ENCODE measurements at places on chromosomes 5 and 9.
A peak's percentile ranks its signal among the peaks of the same experiment; 100 is the strongest.

DNA sequence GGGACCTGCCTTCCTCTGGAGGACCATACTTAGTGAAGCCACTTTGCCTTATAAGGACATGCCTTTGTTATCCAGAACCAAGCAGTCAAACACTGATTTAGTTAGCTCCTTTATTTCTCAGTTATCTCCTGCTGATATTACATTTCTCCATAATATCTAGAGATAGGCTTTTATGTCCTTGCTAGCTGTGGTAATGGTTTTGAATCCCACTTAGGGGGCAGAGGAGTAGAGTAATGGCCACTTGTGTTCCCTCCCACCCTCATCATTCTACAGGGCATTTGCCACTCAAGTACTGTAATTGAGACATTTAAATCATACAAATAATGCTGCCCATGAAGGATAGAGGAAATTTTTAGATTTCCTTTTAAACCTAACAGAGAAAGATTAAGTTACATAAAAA is 80.9 kb downstream of the DOCK8 start:
- DNase-seq, result no peak

GRCh38 chr5:5306696-5307095 is 115.8 kb upstream of the ICE1 start:
- DNase-seq, result no peak

GRCh38 chr9:83477571-83477970 is 60.6 kb downstream of the FRMD3 start:
- DNase-seq, result no peak

GRCh38 chr5:11212706-11213105 is 451.7 kb upstream of the DAP start:
- DNase-seq, result no peak

- no peak for DNase-seq
Observed at GRCh38 chr5:119031011-119031886, 39.6 kb upstream of the DMXL1 start.

- DNase-seq, result no peak
Observed at GRCh38 chr5:115801152-115801551, 15.3 kb downstream of the CDO1 start.

GRCh38 chr9:23665051-23665450 is 161.0 kb downstream of the ELAVL2 start:
- DNase-seq, result no peak

GRCh38 chr5:143403593-143404415 is at the start of gene NR3C1:
Gene NR3C1 (minus strand): TSS chr5:143403686. CDS start chr5:143400839, 2,847 bp downstream.
- DNase-seq, result peak; percentile 67

DNA sequence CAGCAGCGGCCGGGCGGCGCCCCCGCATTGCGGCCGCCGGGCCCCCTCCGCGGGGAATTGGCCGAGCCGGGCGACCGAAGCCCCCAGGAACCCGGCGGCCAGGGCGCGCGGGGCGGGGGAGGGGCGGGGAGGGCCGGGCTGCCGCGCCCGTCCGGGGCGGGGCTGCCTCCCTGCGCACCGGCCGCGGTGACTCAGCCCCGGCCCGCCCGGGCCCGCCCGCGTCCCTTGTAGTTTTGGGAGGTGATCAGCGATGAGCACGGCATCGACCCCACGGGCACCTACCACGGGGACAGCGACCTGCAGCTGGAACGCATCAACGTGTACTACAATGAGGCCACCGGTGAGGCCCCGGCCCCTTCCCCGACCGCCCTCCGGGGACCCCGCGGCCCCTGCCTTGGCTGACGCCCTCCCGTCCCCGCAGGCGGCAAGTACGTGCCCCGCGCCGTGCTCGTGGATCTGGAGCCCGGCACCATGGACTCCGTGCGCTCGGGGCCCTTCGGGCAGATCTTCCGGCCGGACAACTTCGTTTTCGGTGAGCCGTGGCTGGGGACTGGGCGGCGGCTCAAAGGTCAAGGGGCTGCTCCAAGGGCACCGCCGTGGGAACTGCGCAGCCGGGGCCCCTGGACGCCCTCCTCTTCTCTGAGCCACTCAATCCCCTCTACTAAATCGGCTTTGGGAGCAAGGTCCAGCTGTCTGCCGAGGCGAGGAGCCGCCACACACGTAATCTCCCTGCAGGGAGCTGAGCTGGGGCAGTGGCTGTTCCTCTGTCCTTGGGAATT is 592 bp downstream of the TUBB4B start:
- DNase-seq, result no peak

DNA sequence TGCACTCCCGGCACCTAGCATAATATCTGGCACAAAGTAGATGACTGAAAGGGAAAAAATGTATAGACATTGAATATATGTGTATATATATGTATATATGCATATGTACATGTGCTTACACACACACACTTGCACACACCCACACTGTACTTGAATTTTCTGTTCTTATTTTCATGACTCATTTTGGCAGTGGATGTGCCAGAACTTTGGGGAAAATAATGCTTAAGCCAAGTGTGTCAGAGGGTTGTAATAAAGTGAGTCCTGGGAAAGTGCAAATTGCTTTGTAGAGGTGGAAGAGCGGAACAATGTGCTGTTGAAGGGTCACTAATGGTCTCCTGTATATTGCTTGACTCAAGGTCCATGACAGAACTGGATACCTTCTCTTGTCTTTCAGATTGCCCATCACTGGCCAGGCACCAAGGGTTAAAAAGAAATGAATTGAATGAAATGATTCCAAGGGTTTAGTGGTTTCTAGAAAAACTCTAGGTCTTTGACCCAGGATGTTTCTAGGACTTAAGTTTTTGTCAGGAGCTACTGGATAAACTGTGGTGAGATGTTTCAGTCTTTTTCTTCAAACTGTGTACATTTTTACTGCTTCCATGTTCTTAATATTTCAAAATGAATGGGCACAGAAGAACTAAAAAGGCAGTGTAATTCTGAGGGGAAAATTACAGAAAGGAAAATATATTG is 129.9 kb upstream of the MOCS2 start:
- DNase-seq, result no peak

DNA sequence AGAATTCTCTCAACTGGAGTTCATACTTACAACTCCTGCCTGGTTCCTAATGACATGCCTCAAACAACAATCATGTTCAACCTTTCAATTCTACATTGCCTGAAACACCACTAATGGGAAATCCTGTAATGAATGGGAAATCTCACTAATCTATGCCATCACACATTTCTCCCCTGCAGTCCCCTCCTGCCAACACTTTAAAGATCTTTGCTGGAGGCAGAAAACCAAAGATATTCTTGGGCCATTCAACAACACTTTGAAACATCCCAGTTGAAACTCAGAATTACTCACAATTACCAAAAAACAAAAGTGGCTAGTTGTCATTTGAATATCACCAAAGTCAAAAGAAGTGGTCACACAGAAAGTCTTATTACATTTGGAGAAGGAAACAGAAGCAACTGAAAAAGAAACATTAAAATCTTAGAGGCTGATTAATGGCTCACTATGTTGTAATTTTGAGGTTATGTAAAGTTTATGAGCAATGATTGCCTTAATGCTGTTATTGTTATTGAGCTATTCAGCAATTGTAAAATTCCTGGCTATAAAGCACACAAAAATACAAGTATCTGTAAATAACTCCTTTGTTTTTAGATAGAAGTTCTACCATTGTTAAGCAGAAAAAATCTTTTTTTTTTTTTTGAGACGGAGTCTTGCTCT is 313.4 kb upstream of the SLC30A5 start:
- no peak for DNase-seq

DNA sequence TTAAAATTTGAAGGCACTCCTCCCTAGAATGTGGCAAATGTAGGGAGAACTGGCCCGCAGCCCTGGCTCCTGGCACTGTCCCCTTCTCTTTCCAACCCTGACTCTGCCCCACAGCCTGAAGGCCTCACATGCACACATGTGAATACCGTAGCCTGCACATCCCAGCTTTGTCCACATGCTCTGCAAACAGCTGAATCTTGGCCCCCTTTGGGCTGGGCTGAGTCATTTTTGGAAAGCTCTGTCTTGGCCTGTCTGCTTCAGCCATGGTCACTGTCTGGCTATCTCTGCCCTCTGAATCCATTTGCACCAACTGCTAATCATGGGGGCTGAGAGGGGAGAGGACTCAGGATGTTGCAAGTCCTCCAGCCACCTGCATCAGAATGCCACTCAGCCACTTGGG is 22.1 kb upstream of the GALNT10 start:
- DNase-seq, result no peak

DNA sequence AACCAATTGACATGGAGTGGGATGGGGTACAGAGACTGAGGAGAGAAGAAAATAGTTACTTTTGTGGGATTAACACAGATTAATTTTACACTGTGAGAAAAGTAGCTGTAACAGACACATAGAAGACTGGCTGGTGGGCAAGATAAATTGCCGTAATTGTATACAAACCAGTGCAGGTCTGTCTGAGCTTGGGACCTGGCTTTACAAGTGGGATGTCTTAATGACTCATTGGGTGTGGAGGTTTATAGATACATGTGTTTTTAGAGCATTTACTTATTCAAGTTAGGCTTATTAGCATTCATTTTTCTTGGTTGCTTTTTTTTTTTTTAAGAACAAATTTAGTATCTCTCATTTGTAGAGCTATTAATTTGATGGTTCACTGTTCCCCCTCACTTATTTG is 37.5 kb downstream of the SLC44A1 start:
- no peak for DNase-seq

- DNase-seq, result no peak
Observed at GRCh38 chr5:123215929-123216702, 127.1 kb downstream of the PRDM6 start.

DNA sequence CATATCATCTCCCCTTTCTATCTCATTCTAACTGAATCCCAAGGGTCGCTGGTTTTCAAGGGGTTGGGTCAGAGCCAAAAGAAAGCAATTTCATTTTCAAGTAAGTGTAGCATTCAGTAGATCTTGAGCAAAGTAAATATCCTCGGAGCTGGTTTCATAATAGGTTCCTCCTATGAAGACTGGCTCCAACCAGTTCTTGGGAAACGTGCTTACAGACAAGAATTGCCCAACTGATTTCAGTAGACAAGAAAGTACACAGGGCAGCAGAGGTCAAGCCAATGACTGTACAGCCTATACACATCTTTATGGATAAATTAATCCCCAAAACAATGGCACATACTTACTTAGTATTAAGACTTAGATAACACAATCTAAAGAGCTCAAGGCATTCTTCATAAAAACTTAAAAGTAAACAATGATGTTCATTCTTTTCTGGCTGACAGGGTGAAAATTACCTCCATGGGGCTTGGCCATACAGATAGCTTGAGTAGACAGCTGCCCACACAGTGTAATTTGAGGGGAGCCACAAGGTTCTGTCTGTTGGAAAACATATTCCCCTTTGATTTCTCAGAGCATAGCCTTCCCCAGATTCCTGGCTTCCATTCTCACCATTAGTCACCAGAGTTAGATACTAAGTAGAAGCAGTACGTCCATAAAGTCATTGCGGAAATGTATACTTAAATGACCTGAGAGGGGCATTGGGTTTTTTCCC is 163.9 kb downstream of the ARRDC3 start:
- DNase-seq, result no peak

DNA sequence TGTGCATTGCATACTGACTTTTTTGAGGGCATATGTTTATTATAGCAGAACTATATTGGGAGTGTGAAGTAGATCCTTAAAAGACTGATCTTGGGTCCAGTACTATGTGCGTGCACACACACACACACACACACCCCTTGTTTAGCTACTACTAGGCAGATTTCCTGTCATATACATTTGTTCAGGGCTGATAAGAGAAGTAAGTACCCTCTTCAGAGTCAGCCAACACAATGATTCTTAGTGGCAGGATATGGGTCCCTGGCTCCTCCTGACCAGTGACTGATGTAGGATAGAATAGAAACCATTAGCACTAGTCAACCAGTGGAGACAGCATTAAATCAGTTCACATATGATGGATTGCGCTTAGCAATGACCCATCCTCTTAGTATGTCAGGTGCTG is 76.2 kb upstream of the MIER3 start:
- DNase-seq, result no peak

DNA sequence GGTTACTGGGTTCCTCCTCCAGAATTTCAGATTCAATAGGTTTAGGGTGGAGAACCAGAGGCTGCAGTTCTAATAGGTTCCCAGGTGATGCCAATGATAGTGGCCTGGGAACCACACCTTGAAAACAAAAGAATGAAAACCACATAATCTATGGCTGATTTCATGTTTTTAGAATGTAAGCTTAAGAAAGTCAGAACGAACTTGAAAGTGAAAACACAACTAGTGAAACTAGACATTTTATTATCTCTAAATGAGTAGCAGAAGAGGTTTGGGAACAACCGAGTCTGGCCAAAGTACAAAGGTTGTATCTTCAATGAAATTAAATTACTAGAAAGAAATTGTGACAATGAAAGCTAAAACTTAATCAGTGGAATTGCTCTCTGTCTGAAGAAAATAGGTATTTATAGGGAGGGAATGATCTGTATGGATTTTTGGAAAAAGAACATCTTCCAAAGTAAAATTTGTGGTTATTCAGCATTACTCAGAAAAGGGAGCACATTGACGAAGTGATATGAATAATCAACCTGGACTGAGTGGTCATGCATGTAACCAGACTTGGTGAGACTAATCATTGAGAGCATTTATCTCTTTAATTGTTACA is 24.9 kb upstream of the CEP120 start:
- DNase-seq, result no peak

DNA sequence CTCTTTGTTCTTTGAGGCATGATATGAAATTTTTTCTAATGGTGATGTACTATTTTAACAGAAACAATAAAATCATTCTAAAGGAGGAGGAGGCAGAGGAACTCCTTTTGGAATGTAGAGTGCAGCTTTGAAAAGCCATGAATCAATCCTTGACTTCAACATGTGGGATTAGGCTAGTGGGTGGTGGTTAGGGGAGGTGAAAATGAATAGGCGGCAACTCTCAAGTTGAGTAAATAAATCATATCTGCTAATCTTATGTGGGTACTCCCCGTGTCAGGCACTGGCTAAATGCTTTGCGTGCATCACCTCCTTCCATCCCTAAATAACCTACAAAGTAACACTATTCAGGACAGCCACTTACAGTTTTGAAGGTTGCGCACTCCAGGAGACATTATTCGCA is 35.1 kb downstream of the FAM81B start:
- no peak for DNase-seq

DNA sequence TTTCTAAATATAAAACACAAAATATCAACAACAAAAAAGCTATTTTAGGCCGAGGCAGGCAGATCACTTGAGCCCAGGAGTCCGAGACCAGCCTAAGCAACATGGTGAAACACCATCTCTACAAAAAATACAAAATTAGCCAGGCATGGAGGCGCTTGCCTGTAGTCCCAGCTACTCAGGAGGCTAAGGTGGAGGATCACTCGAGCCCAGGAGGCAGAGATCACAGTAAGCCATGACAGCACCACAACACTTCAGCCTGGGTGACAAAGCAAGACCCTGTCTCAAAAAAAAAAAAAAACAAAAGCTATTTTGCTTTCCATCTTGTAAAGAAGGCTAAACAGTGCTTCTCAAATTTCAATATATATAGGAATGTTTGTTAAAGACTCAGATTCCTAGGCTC is 11.3 kb downstream of the C5orf15 start:
- DNase-seq, result no peak

- DNase-seq, result peak; percentile 86
Observed at GRCh38 chr9:133406480-133407307, 11.1 kb downstream of the REXO4 start.

- DNase-seq, result no peak
Observed at GRCh38 chr5:139415221-139415861, 11.5 kb upstream of the SPATA24 start.

GRCh38 chr9:18874069-18874468 is 158.9 kb downstream of the SAXO1 start:
- DNase-seq, result no peak

Measured in WTC11 (cell line).